HFFc6 (cell line): ENCODE measurements at places on chromosomes 1 and 21. TPM values are rescaled to one million over a fixed set of nuclear protein-coding genes. Genes with fewer than 3 reads are reported as not detected.

PLA2G4A gene
- total RNA-seq, result 0.25 to 0.74 TPM (median 0.63 TPM) in 3 replicates

LCE2A gene
- 4.0 to 21.0 TPM (median 14.9 TPM) in 3 replicates for total RNA-seq

ARTN gene
- 0.21 to 1.2 TPM (median 0.39 TPM) in 3 replicates for total RNA-seq

RAB3GAP2 gene
- 43.0 to 49.6 TPM (median 46.3 TPM) in 3 replicates for total RNA-seq

MIS18A gene
- 8.8 to 13.8 TPM (median 13.6 TPM) in 3 replicates for total RNA-seq

DNA sequence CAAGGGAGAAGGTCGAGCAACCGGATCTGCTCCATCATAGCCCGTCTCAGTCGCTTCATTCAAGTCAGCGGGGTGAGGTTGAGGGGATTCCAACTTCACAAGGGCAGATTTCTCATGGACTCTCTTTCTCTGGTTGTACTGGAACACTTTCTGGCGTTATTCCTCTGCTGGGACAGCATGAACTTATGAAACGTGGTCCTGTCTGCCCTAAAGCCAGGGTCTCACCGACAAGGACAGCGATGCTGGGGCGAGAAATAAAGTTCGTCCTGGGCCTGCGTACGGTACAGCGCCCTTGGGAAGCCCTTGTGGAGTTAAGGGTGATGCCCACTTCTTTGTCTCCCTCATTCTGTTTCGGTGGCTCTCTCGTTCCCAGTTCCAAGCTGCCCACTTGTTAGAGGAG, 1.3 kb upstream of the FLVCR1 start:
- no peaks in the 10 kb centered on the region for H3K27me3 ChIP-seq
- no peak overlapping the region for H3K4me3 ChIP-seq
- H3K27ac ChIP-seq, result peak overlapping the region; percentile 95; the same call in 1 of the 2 replicates
- DNase-seq, result no peak
- H3K4me1 ChIP-seq, result peaks cover 7% of the 10 kb centered on the region

GRCh38 chr21:45550522-45551210, 8.4 kb upstream of the SLC19A1 start:
- no peaks in the 10 kb centered on the region for H3K36me3 ChIP-seq
- DNase-seq, result no peak
- peaks cover 18% of the 10 kb centered on the region for H3K4me1 ChIP-seq
- no peak overlapping the region for H3K27ac ChIP-seq
- H3K27me3 ChIP-seq, result peaks cover 4% of the 10 kb centered on the region

GRCh38 chr1:85544689-85545215, 35.8 kb upstream of the CCN1 start:
- H3K27ac ChIP-seq, result peak overlapping the region; percentile 79
- peaks cover 64% of the 10 kb centered on the region for H3K36me3 ChIP-seq
- peak overlapping the region; percentile 71 for H3K4me3 ChIP-seq
- peak; percentile 81 for DNase-seq
- peaks cover 20% of the 10 kb centered on the region for H3K27me3 ChIP-seq
- peaks cover 97% of the 10 kb centered on the region for H3K4me1 ChIP-seq

- no peak for DNase-seq
- peak overlapping the region; percentile 58 for H3K27ac ChIP-seq
- no peak overlapping the region for H3K4me3 ChIP-seq
- H3K4me1 ChIP-seq, result peaks cover 24% of the 10 kb centered on the region
- no peaks in the 10 kb centered on the region for H3K27me3 ChIP-seq
These were observed 16.3 kb downstream of the VPS45 start for GRCh38 chr1:150083907-150084306.

- no peaks in the 10 kb centered on the region for H3K4me1 ChIP-seq
- H3K4me3 ChIP-seq, result no peak overlapping the region
- no peaks in the 10 kb centered on the region for H3K36me3 ChIP-seq
- no peak for DNase-seq
- H3K27me3 ChIP-seq, result no peaks in the 10 kb centered on the region
These were observed 8.1 kb downstream of the KAZN start for GRCh38 chr1:14606632-14607031.

DNA sequence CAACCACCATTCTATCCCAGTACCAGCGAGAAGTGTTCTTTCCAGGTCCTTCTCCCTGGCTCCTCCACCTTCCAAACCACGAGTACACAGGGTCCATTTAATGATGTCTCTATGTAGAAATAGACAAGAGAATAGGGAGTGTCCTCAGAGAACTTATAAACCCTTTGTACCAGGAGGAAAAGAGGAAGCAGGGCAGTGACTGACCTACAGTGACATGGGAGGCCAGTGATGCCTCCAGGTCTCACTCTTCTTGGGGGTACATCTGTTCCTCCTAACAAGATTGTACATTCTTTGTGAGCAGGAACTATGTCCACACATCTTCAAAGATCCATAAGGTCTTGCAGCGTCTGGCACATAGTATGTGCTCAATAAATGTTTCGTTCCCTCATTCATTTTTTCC, 18.7 kb upstream of the FMOD start:
- no peak for DNase-seq
- H3K4me1 ChIP-seq, result peaks cover 9% of the 10 kb centered on the region
- no peak overlapping the region for H3K4me3 ChIP-seq
- H3K27me3 ChIP-seq, result peaks cover 29% of the 10 kb centered on the region

DNA sequence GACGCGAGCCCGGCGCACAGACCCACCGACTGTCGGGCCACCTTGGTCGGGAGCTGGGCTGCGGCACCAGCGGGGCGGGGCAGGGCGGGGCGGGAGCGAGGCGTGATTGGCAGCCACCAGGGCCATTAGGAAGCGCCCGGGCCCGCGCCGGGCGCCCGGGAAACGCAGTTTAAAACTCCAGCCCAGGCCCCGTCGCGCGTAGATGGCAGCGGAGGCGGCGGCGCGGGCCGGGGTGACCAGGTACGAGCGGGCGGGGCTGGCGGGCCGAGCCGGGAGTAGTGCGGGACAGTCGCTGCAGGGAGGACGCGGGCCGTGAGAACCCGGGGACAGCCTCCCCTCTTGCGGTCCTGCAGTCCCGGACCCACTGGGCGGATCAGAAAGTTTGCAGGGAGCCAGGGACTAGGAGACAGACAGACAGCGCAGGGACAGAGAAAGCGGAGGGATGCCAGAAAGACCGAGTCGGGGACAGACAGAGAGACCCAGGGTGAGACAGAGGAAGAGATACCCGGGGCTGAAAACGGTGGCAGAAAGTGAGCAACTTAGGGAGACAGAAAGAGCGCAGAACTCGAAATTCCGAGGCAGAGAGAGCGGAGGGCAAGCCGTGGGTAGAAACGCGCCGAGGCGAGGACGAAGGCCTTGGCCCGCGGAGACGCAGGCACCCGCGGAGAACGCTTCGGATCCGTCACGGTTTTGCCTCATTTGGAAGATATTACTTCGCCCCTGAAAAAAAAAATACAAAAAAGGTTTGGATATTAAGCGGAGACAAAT, at the start of gene DMBX1:
Gene DMBX1, plus strand, starts transcription at position 199 of the 768 bp plus-strand sequence. CDS start 17,175 bp downstream, outside the sequence.
- H3K27ac ChIP-seq, result no peak within 1 kb of the TSS
- no peak for DNase-seq
- H3K4me3 ChIP-seq, result peak within 1 kb of the TSS; percentile 38
- H3K27me3 ChIP-seq, result peaks cover 87% of the 10 kb centered on the region

- H3K4me1 ChIP-seq, result no peaks in the 10 kb centered on the region
- H3K27me3 ChIP-seq, result no peaks in the 10 kb centered on the region; the same call in 1 of the 2 replicates
- H3K36me3 ChIP-seq, result peaks cover 12% of the 10 kb centered on the region
- no peak overlapping the region for H3K4me3 ChIP-seq
- no peak for DNase-seq
- H3K27ac ChIP-seq, result no peak overlapping the region
These were observed 55.7 kb upstream of the UBE2U start for GRCh38 chr1:64147759-64148158.

- no peak overlapping the region for H3K27ac ChIP-seq
- no peaks in the 10 kb centered on the region for H3K27me3 ChIP-seq
- no peak for DNase-seq
- no peaks in the 10 kb centered on the region for H3K36me3 ChIP-seq
These were observed 103.5 kb upstream of the ST6GALNAC5 start for GRCh38 chr1:76763738-76764137.

DNA sequence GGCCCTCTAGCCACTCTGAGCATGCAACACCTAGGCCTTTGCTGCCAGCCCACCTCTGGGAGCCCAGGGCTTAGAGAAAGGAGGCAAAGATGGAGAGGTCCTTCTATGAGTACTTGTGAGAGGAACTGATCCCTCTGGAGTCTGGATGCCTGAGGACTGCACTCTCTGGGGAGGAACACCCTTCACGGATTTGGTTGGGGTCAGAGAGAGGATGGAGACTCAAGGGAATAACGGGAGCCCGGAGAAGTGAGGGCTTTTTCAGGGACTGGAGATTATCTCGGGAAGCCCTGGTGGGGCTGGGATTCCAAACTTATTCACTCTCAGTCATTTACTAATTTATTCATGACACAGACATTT, 413 bp upstream of the C1orf232 start:
- no peak for DNase-seq
- H3K4me3 ChIP-seq, result peak overlapping the region; percentile 95
- no peak overlapping the region; the same call in 1 of the 2 replicates for H3K27ac ChIP-seq

GRCh38 chr1:5978452-5978851, 13.8 kb downstream of the NPHP4 start:
- no peak overlapping the region for H3K4me3 ChIP-seq
- no peak overlapping the region for H3K27ac ChIP-seq
- peaks cover 7% of the 10 kb centered on the region; the same call in 1 of the 2 replicates for H3K36me3 ChIP-seq
- H3K4me1 ChIP-seq, result peaks cover 14% of the 10 kb centered on the region

DNA sequence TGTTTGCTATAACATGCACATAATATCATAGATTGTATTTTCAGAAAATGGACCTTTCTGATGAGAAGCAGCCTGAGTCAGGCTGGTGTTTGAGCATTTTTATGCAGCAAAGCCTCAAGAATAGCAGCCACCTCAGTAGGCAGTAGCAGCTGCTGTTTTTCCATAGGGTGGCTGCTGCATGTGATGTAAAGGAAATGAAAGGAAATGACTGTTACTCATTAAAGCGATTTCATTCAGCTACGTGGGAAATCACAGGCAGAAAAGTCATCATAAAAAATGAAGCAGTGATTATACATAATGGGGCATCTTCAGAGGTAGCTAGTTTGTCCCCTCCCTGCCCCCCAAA, 110.4 kb downstream of the PATJ start:
- peaks cover 13% of the 10 kb centered on the region for H3K4me1 ChIP-seq
- no peaks in the 10 kb centered on the region for H3K36me3 ChIP-seq
- no peak for DNase-seq
- H3K4me3 ChIP-seq, result no peak overlapping the region
- no peaks in the 10 kb centered on the region for H3K27me3 ChIP-seq

GRCh38 chr1:211358685-211359084, 32.1 kb downstream of the TRAF5 start:
- no peak overlapping the region for H3K4me3 ChIP-seq
- H3K27me3 ChIP-seq, result no peaks in the 10 kb centered on the region; the same call in 1 of the 2 replicates
- 0 out of 2 replicates have a peak, but pooled peaks cover 6% of the 10 kb centered on the region for H3K36me3 ChIP-seq
- no peak for DNase-seq

GRCh38 chr1:205767248-205767647, 8.0 kb downstream of the RAB29 start:
- DNase-seq, result no peak
- no peak overlapping the region for H3K4me3 ChIP-seq
- no peak overlapping the region for H3K27ac ChIP-seq
- peaks cover 40% of the 10 kb centered on the region for H3K4me1 ChIP-seq

- H3K27ac ChIP-seq, result peak overlapping the region; percentile 65
- no peak for DNase-seq
- H3K4me1 ChIP-seq, result peaks cover 49% of the 10 kb centered on the region
These were observed 7.0 kb downstream of the SH3BP5L start for GRCh38 chr1:248818505-248819374.

GRCh38 chr1:2374252-2375155, 16.9 kb downstream of the MORN1 start:
- no peak for DNase-seq
- H3K27ac ChIP-seq, result no peak overlapping the region
- peaks cover 2% of the 10 kb centered on the region for H3K27me3 ChIP-seq
- H3K4me1 ChIP-seq, result no peaks in the 10 kb centered on the region
- H3K4me3 ChIP-seq, result no peak overlapping the region
- H3K36me3 ChIP-seq, result no peaks in the 10 kb centered on the region

DNA sequence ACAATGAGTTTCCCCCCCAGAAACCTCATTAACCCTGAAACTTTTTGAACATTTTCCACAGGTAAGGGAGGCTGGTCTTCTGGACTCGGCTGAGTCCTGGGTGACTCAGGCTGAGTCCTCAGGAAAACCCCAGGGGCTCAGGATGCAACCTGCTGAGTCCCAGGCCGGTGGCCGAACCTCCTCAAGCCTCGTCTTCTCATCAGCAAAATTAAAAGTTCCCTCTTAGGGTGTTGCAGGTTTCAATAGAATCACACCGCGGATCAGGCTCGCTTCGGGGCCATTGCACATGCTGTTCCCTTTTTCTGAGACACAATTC, 35.0 kb upstream of the GRHL3 start:
- no peaks in the 10 kb centered on the region for H3K36me3 ChIP-seq
- H3K4me1 ChIP-seq, result peaks cover 21% of the 10 kb centered on the region
- DNase-seq, result no peak
- peaks cover 21% of the 10 kb centered on the region for H3K27me3 ChIP-seq
- no peak overlapping the region for H3K4me3 ChIP-seq

DNA sequence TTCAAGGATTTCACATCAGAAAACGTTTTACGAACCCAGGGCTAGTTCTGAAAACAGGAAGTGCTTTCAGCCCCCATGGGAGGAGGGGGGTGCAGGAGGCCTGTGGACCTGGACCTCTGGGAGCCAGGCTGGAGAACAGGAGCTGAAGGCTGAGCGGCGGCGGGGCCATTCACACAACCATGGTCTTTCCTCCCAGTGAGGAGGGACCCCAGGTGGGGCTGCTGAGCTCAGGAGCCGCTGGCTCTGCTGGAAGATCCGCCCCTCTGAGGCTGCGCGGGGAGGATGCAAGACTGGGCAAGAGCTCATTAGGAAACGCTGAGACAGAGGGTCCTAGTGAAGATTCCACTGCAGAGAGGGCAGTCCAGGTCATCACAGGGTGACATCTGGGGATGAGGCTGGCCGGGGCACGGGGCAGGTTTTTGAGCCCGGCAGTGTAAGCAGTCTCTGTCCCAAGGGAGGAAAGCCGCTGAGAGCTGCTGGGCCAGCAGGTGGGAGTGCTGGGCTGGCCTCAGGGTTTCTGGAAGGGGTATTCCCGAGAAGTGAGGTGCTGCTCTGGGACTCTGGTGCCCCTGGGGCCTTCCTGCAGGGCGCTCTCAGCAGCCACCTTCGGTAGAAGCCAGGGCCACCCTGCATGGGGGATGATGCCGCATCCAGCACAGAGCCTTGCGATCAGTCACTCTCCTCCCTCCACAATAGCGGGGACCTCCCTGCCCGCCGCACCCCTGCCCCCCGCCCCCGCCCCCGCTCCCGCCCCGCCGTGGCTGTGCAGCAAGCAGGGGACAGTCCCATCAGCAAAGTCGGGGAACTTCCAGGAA, 7.5 kb downstream of the MX2 start:
- no peak overlapping the region for H3K4me3 ChIP-seq
- H3K27ac ChIP-seq, result no peak overlapping the region
- no peaks in the 10 kb centered on the region; the same call in 1 of the 2 replicates for H3K4me1 ChIP-seq
- no peak for DNase-seq
- H3K36me3 ChIP-seq, result no peaks in the 10 kb centered on the region
- H3K27me3 ChIP-seq, result peaks cover 24% of the 10 kb centered on the region

DNA sequence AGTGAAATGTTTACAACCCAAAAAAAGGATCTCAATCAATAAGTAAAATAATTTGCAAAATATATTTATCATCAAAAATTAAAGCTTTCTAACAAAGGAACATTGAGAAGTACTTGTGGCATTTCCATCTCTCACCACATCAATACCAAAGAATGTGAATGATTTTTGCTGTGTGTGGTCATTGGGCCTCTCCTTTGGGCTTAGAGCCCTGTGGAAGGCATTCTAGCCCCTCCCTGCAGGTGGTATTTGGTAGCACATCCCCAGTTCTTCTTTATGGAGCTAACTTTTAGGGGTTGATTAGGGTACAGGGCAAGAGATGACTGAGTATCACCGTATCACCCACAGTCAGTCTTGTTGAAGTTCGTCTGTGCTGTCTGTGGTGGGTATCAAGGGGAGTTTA, 294.1 kb upstream of the SGIP1 start:
- peaks cover 34% of the 10 kb centered on the region for H3K4me1 ChIP-seq
- H3K27ac ChIP-seq, result no peak overlapping the region
- DNase-seq, result no peak
